Stimulated activated CD8-positive, alpha-beta memory T cell treated with anti-CD3 and anti-CD28 coated beads, Interleukin-7, amount 100 ng/mL, for 24 hours (primary cell): ENCODE measurements at places on chromosomes 3 and 15.

DNA sequence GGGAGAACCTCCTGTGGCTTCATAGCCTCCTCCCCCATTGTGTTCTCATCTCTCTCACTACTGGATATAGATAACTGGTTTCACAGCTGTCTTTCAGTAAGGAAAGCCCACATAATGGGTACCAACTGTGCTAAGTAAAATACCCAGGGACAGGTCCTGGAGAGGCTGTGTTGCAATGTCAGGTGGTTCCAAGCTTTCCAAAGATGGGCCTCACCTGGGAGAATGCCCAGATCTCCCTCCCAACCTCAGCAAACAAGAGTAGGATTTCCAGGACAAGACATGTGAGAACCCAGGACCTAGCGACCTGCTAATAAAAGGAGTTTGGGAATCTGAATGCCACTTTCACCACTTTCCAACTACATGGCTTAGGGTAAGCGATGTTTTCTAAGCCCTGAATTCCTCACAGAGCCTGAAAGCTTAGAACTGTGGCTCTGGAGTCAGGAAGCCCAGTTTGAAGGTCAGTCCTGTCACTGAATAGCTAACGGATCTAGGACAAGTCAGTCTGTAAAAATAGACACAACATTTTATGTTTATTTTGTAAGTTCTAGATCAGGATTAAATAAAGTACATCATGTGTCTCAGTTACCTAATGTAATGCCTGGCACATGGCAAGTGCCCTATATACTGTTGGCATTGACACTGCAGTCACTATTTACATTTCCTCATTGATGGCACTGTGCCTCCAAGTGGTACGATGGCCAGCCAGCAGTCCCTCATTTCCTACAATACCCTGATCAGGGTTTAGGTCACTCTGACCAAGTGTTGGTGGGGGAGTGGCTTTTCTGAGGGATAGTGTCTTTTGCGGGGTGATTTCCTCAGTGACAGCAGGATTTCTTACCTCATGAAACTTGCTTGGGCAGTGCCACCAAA lies 11.9 kb downstream of the CERS3 start:
- no peak for DNase-seq

DNA sequence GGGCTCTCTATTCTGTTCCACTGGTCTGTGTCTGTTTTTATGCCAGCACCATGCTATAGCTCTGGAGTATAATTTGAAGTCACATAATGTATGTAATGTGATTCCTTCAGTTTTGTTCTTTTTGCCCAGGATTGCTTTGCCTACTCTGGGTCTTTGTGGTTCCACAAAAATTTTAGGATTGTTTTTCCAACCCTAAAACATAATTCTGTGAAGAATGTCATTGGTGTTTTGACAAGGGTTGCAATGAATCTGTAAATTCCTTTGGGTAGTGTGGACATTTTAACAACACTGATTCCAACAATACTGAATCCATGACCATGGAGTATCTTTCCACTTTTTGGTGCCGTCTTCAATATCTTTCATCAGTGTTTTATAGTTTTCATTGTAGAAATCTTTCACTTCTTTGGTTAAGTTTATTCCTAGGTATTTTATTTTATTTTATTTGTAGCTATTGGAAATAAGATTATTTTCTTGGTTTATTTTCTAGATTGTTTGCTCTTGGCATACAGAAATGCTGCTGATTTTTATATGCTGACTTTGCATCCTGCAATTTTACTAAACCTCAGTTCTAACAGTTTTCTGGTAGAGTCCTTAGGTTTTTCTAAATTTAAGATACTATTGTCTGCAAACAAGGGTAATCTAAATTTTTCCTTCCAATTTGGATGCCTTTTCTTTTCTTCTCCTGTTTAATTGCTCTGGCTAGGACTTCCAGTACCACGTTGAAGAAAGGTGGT lies 29.7 kb downstream of the TJP1 start:
- no peak for DNase-seq

DNA sequence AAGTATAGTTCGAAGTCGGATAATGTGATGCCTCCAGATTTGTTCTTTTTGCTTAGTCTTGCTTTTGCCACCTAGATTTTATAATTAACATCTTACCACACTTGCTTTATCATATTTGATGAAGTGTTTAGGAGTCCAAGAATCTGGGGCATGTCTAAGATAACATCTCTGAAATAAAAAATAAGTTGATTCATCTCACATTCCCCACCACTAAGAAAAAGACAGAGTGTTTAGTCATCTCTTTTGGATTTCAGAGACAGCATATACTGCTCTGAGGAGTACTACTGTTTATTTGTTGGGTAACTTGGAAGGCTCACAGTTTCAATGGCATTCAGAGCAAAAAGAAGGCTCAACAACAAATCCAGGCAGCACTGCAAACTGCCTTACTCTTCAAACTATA lies 324.2 kb upstream of the ATP11B start:
- no peak for DNase-seq

- DNase-seq, result no peak
Measured at GRCh38 chr3:83956431-83956830, 1002.4 kb upstream of the CADM2 start.

DNA sequence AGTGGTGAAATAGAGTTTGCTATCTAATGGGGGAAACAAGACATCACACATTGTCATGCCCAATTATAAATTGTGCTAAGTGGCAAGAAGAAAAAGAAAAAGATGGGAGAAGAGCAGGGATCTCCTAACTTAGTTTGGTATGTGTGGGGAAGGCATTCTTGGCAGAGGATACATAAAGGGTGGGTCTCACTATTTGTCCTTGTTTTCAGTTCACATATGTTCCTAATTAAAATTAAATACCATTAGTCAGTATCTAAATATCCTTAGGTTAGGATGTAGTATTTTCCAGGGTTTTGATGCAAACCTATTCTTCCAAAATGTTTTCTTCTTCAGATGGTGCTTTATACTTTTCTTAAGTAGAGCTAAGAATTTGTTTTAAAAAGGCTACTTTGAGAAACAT lies 173.7 kb downstream of the B3GALNT1 start:
- no peak for DNase-seq

- no peak for DNase-seq
Measured at GRCh38 chr3:120550546-120550945, 45.6 kb upstream of the NDUFB4 start.

GRCh38 chr3:77247061-77247460 lies 207.2 kb downstream of the ROBO2 start:
- DNase-seq, result no peak

GRCh38 chr15:73985101-73985873 lies 6.8 kb downstream of the STOML1 start:
- no peak for DNase-seq

DNA sequence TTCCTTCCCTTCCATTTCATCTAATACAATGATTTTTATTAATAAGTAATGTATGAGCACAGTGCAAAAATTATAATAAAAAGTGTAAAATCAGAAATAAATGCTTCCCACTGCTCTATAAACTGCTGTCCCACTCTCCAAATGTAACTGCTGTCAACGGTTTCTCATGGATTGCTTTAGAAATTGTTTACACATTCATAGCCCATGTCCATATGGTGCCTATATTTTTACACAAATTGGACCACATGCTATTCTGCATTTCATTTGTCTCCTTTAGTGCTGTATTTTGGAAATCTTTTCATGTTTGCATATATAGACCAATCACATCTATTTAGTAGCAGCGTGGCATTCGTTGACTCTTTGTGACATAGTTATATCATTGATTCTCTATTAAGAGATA lies 164.7 kb upstream of the SLCO3A1 start:
- DNase-seq, result no peak

DNA sequence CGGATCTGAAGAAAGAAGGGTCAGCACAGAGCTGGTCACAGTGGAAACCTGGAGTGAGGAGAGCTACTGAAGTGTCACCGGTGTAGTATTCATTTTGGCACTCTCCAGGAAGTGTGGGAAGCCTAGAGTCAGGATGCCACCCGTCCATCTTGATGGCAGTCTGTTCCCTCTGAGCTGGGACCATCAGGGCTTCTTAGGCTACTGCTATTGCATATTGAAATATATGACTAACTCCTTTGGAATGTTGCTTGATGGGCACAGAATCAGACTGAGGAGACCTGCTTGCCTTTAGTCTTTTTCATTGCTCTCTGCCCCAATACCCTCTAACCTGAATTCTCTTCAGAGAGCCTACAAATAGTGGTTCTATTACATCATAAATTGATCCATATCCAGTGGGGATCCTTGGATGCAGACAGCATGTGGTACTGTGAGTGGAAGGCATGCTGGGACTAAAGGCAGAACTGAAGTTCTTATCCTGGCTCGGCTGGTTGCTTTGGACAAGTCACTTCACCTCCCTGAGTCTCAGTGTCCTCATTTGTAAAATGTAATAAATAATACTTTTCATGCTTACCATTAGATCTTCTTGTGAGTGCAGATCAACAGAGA lies 143.5 kb downstream of the PDE8A start:
- no peak for DNase-seq

- no peak for DNase-seq
Measured at GRCh38 chr3:124685481-124685880, 44.8 kb upstream of the UMPS start.
